ENCODE measurements at places on chromosomes 12 and 14.
A peak's percentile ranks its signal among the peaks of the same experiment; 100 is the strongest.

DNA sequence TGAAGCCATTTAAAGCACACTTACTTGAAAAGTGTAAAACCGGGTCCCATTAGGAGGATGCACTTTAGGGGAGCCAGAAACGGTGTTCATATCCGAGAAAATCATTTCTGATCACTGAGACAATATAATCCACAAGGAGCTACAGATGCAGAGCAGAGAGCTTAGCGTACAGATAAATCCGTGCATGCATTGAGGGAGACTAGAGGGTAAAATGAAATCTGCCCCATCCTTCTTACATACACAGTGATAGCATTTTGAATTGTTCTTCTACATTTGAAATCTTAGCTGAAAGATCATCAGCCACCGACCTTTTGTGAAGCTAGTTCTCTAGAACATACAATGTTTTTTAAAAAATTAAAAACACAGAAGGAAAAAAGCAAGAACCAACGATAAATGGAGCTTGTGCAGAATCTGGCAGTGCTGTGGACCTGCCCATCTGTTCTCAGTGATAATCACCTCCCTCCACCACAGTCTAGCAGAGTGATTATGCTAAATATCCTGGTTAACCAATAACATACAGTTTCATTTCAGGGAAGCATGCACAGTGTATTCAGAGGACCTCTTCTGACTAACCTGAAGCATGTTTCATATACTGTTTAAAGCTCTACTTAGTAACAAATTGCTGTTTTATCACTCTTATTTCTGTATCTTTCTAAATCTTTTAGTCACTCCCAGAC is 161.1 kb downstream of the PPFIA2 start:
- DNase-seq = no peak

DNA sequence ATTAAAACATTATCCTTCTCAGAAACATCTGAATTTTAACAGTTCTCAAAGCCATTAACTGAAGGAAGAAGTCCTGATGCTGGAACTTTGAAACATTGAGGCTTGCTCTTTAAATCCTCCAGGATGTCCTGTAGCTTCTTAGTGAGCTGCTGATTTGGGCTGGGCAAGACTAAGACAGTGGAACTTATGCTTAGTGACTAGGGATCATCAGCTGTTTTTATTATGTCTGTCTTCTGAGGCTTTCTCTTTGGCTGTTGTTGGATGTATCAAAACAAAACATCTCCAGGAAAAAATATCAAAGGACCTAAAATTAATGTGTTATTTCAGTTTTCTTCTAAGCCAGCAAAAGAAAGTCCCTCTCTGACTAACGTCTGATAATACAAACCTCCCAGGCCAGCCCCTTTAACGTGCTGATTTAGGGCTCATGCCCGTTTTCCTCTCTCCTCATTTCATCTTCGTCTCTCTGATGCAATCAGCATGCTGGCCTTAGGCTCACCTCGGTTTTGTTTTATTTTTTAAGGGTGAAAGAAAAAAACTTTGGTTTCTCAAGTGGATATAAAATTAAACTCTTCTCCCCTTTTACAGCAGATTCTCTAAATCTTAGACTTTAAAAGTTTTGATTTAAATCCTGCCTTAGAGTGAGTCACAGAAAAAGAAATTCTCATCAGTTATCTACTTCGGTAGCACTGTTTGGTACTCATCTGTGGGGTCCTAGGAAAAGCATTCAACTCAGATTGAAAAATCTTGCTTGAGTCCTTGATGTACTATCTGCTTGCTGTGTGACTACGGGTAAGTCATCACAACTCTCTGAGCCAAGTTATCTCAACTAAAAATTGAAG is 106.2 kb upstream of the CCDC91 start:
- DNase-seq = no peak

GRCh38 chr12:108568338-108569154 is 6.2 kb downstream of the ISCU start:
- peak; percentile 52 for DNase-seq

DNA sequence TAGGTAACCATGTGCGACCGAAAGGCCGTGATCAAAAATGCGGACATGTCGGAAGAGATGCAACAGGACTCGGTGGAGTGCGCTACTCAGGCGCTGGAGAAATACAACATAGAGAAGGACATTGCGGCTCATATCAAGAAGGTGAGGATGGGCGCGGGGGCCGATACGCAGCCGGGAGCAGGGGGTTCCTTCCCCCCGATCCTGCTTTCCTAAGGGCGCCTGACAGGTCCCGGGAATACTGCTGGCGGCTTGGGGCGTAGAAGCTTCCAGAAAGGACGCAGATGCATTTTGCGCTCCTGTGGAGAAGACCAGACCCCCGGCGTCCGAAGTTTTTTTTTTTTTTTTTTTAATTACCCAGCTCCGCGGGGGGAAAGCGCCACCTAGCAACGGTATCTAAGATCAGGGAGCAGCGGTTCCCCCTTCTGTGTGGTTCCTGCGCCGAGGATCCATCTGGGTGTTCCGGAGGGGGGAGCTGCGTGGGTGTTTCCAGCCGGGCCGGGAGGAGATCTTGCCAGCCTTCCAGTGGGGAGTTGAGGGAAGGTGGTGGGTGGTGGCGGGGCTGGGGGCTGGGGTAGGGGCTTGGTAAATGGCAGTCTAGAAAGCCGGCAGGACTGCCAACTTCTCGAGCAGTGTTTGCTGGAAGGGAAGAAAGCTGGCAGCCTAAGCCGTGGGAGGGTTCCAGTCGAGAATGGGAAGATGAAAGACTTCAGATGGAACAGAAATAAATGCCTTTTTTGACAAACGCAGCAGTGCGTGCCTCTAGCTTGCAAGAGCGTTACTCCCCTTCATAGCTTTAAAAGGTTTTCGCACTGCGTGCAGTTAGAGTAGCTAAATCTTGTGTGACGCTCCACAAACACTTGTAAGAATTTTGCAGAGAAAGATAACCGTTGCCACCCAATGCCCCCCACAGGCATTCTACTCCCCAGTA is 764 bp downstream of the DYNLL1 start:
- DNase-seq = peak; percentile 36

DNA sequence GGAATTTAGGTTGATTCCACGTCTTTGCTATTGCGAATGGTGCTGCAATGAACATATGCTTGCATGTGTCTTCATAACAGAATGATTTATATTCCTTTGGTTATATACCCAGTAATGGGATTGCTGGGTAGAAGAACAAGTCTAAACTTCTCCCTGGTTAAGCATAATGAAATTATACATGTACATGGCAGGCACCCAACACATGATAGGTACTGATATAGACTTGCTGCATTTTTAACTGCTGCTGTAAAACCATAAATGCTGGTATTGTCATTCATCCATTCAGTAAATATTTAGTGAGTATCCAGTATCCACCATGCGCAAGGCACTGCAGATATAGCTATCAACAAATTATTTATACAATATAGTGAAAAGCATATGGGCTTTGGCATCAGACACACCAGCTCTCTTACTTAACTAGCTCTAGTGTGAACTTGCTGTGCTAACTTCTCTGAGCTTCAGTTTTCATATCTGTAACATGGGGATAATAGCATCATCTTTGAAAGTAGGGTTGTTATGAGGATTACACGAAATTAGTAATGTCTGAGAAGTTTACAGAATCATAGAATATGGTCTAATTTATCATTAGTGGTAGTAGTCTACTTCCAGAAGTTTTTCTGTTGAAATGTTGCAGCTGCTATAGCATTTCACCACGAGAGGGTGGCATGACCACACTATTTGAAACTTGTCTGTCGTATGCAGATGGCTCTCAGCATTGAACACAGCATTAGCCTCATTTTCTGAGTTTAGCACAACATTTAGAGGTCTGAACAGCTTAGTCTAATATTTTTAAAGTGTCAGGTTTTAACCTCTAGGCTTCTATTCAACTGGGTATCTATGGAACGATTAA is 32.0 kb upstream of the SEL1L start:
- DNase-seq = no peak

DNA sequence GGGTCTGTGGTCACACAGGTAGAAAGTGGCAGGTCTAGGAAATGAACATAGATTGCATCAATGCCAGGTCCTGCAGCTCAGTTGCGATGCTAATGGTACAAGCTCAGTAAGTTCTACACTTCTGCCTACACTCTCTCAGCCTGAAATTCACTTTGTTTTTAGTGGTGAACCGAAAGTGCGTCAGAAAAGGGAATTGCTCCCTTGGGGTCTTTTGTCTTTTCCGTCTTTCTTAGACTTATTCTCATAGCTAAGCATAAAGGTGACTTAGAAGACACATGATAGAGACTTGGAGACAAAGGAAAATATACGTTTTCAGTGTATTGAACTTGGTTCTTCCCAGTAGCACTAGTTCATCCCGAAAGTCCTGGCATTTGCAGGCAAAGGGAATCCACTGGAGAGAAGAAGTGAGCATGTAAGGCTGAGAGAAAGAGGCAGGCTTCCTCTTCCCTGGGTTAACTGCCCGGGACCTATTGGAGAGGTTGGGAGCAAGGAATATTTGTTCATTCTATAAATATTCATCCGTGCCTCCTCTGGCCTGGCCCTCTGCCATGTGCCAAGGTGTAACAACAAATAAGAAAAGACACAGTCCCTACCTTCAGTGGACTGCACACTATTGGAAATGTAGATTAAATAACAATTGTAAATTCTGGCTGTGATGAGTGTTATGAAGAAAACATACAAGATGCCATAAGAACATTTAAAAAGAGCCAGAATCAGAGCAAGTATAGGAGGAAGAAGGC is 785.8 kb downstream of the MED13L start:
- no peak for DNase-seq

DNA sequence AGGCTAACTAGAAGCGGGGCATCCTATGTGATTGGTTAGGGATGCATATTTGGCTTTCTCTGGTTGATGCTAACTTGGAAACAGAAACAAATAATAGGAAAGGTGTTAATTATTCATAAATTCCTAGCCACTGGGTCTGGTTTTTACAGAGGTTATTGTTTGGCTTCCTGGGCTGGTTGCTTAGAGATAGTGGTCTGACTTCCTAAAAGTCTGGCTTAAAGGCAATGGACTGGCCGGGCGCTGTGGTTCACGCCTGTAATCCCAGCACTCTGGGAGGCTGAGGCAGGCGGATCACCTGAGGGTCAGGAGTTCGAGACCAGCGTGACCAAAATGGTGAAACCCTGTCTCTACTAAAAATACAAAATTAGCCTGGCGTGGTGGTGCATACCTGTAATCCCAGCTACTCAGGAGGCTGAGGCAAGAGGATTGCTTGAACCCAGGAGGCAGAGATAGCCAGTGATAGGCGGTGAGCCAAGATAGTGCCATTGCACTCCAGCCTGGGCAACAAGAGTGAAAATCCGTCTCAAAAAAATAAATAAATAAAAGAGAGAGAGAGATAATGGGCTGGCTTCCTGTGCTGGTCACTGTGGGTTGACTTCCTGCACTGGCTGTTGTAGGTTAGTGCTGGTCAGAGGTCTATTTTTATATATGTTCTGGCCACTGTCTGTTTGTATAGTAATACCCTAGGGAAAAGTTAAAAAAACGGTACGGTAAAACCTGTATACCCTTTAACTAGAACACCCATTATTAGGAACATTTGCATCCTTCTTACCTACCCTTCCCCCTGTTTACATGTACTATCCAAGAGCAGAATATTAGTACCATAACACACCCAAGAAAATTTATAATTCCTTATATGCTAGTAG is 24.1 kb downstream of the OR6S1 start:
- no peak for DNase-seq

GRCh38 chr12:65882486-65882885 is 58.2 kb downstream of the HMGA2 start:
- no peak for DNase-seq

DNA sequence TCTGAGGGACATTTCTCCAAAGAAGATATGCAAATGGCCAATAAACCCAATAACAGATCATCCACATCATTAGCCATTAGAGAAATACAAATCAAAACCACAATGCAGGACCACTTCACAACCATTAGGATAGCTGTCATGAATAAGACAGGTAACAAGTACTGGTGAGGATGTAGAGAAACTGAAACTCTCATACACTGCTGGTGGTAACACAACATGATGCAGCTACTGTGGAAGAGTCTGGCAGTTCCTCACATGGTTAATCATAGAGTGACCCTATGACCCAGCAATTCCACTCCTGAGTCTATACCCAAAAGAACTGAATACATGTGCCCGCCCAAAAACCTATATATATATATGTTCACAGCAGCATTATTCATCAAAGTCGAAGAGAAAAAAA is 39.0 kb downstream of the TTC9 start:
- no peak for DNase-seq

DNA sequence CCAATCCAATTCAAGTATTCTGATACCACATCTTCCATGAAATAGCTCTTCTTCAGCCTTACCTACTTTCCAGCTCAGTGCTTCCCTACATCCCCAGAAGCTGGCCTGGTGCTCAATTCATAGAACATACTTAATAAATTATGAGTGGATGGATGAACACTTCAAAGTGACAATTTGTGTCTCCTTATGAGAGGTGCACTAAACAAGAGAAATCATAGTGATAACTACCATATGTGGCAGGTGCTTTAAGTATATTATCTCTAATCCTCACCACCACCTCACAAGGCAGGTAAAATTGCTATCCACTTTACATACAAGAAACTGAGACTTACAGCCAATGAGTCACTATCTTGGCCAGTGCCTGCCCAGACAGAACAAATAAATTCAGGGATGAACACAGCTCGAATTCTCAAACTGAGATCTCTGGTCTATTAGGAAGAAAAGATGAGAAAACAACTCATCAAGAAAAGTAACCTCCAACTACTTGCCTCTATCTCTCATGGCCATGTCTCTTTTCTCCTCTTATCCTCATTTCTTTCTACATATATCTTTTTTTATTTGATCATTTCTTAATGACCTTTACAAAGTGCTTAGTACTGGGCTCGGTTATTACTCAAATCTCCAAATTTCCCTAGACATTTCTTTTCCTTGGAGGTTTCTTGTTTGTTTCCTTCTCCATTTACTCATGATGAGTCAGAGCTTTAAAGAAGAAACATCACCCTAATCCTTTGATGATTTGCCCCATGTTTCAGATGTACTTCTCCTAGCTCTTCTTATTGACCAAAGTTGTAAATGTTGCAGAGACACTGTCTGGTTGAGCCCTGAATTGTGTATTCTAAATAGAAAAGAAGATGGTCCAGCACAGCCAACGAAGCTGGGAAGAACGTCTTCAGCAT is 161.5 kb downstream of the RPS29 start:
- DNase-seq = no peak

DNA sequence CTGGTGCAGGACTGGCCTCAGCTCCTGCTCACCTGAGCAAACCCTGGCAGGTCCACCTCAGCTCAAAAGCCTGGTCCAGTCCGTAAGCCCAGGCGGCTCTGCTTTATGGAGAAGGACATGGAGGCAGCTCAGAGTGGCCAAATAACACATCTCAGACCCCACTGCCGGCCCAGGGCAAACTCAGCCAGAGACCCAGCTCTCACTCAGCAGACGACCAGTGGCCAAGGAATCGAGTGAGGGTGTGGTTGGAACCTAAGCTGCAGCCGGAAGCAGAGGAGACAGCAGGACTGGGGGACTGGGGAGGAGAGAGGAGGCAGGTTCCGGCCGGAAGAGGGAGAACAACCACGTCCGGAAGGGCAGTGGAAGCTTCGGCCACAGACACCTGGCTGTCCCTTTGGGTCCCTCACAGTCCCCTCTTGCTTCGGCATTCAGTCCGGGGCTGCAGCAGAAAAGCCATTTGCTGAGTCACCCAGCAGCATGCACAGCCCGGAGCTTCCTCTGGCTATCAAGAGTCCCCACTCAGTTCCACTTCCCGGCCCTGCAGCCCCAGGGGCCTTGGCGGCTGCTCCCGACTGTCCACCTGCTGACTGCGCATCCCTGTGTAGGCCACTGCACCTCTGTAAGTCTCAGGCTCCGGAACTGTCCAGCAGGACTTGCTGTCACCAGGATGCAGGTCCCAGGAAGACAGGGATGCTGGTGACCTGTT is 104.0 kb downstream of the CALM1 start:
- DNase-seq = no peak
